Effector memory CD4-positive, alpha-beta T cell (primary cell): ENCODE measurements at places on chromosomes 16 and 17.
A peak's percentile ranks its signal among the peaks of the same experiment; 100 is the strongest.

- no peak for DNase-seq
These were observed 908.4 kb downstream of the KCNJ18 start for GRCh38 chr17:22600644-22601298.

GRCh38 chr17:40724656-40725055, 21.1 kb upstream of the KRT24 start:
- no peak for DNase-seq

DNA sequence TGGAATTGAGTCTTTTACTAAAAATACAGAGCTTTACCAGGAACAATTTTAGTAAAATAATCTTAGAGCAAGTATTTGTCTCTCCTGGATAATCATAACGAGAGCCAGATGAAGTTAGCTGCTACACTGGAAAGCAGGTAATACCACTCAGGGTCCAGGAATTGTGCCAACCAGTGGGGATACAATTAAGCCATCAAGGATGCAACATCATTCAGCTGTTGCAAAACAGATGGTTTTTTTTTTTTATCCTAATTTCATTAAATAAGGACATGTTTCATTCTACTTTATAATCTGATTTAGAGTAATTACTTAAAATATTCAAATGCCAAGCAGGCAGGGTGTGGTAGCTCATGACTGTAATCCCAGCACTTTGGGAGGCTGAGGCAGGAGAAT, 10.2 kb downstream of the MMD start:
- DNase-seq, result no peak

DNA sequence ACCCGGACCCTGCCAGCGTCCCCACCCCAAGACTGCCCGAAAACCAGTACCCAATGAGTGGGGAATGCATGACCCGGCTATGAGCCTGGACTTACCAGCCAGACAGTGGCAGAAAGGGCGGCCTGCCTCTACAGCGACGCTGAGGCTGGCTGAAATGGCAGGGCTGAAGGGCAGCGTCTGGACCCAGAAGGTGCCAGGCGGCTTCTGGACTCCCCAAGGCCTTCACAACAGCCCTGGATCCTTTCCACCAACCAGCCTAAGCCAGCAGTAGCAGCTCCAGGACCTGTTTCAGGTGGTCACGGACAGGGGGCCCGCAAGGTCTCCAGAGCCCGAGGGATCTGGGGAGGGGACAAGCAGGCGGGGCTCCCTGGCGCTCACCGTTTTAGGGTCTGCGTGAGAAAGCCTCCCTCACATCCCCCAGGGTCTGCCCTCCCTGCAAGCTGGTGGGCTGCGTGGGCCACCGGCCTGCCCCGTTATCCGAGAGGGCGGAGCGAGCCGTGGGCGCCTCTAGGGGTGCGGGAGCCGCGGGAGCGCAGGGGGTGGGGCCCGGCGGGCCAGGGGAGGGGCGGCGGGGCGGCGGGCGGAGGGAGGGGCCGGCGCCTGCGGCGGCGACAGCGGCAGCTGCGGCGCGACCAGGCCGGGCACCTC, at the start of gene RIPOR1:
Gene RIPOR1, plus strand, starts transcription at position 608 of the 648 bp plus-strand sequence. CDS start 9,618 bp downstream, outside the sequence.
- DNase-seq, result peak; percentile 27

DNA sequence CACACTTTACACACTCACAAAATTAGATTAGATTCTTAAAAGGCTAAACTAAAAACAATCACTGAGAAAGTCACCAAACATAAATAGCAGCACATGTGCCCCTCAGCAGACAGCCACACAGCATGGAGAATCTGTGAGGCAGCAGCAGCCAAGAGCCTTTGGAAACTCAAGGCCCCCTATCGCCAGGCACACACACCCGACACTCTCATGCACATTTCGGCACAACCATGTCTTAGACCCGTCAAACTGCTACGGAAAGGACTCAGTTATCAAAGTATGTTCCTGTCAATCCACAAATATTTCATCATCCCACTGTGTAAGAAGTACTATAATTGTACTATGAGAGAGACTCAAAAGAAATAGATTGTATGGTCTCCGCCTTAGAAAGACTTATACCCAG, 20.9 kb downstream of the UBE2O start:
- DNase-seq, result no peak

DNA sequence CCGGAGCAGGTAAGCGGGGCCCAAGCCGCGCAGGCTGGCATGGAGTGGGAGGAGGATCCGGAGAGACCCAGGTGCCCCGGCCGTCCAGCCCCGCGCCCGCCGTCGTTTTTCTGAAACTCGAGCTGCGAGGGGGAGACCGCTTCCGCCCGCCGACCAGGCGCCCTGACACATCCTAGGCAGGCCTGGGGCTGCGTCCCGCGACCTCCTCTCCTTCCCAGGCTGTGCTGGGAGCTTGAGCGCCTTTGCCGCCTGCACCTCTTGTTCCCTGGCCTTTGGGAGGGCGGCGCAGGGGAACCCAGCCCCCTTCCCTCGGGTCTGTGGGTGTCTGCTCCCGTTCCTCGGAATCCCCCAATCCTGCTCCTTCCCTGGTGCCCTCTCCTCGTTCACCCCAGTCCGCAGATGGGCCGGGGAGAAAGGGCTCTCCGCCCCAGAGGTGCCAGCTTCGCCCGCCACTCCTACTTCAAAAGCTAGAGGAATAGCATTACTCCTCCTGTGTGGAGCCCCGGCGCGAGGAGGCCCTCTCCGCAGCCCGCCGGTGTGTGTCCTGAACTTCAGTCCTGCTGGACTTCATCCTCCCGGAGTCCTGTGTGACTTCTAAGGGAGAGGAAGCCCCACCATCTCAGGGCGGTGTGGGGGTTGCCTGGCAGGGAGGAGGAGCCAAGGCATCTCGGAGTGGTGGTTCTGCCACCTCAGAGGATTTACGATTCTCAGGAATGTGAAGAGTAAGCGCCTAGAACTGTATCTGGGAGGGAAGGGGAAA, 1.0 kb downstream of the NHERF1 start:
- DNase-seq, result no peak

DNA sequence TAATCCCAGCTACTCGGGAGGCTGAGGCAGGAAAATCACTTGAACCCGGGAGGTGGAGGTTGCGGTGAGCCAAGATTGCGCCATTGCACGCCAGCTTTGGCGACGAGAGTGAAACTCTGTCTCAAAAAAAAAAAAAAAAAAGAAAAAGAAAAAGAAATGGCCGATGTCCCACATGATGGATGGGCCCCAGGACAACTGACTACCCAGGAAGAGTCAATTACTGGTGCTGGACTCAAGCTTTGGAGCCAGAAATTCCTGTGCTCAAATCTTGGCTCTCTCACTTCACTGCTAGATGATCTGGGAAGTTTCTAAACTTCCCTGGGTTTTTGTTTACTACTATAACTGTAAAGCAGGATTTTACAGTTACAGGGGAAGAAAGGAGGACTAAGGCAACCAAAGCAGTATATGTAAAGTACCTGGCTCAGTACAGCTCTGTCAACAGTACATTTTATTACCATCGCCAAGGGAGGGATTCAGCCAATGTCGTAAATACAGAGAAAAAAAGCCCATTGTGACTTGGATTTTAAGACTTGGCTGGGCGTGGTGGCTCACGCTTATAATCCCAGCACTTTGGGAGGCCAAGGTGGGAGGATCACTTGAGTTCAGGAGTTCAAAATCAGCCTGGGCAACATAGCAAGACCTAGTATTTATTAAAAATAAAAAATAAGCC, 11.9 kb downstream of the C16orf86 start:
- no peak for DNase-seq

- DNase-seq, result no peak
These were observed 5.4 kb upstream of the CHRNE start for GRCh38 chr17:4908301-4908700.

GRCh38 chr17:66240630-66241029, 11.4 kb upstream of the APOH start:
- DNase-seq, result no peak

GRCh38 chr17:76822184-76822778, 45.9 kb upstream of the MGAT5B start:
- DNase-seq, result no peak

GRCh38 chr17:60473788-60474187, 51.5 kb downstream of the CHCT1 start:
- DNase-seq, result no peak

DNA sequence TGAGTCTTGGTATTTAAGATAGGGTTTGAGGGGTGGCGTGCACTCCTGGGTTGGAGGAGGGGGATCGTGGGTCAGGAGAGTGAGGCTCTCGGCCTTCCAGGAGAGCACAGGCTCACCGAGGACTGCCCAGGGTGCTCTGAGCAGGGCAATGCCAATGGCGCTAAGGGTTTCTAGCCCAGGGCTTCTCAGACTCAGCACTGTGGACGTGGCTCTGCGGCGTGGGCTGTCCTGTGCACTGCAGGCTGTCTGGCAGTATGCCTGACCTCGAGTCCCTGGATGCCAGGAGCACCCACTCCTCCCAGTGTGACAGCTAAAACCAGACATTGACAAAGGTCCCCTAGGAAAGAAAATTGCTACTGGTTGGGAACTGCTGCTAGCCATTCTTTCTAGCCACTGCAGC, 37.2 kb upstream of the ENDOV start:
- no peak for DNase-seq

GRCh38 chr17:80287806-80288567, 27.3 kb downstream of the RNF213 start:
- DNase-seq, result no peak

GRCh38 chr16:66036793-66037715, 329.4 kb upstream of the CDH5 start:
- DNase-seq, result no peak

DNA sequence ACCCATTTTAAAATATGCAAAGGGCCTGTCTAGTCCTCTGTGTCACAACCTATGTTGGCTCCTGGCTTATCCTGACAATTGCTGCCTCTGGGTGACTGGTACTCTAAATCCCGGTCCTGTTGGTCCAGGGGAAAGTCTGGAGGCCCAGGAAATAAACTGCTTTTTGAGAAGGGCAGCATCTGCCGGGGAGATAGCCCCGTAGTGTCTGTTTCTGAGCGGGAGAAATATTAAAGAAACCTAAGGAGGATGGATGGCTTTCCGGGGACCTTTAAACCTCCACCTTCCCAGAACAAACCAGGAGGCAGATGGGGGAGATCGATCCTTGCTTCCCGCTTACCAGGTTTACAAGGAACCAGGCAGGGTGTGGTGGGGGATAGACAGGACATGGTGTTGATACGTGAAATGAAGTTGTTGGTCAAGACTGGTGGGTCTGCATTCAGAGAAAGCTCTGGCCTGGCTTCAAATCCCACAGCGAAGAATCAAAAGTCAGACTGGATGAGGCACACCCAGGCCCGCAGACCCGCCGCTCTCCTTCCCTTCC, 3.8 kb downstream of the HOXB2 start:
- no peak for DNase-seq

- no peak for DNase-seq
These were observed 18.9 kb upstream of the TBX21 start for GRCh38 chr17:47713980-47714700.

DNA sequence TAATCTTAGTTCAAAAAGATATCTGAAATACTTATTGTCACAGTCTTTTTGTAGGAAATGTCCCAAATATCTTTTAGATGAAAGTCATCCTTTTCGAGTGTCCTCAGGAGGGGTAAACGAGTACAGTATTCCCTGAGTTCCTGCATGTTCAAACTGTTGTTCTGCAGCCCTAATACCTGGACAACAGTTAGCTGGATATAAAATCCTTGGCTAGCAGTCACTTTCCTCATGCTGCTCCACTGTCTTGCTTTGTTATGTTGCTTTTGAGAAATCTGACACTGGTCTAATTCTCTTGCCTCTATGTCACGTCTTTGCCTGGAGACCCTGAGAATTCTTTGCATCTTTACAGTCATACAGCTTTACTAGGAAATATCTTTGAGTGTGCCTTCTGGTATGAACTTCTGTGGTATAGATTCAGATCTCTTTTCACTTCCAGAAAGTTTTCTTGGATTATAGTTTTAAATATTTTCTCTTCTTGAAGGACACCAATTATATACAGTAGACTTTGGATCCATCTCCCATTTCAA, 9.5 kb downstream of the MBTD1 start:
- DNase-seq, result no peak

- no peak for DNase-seq
These were observed 12.4 kb upstream of the NFAT5 start for GRCh38 chr16:69553332-69553731.

GRCh38 chr16:8998108-8998507, 34.4 kb upstream of the USP7 start:
- no peak for DNase-seq

DNA sequence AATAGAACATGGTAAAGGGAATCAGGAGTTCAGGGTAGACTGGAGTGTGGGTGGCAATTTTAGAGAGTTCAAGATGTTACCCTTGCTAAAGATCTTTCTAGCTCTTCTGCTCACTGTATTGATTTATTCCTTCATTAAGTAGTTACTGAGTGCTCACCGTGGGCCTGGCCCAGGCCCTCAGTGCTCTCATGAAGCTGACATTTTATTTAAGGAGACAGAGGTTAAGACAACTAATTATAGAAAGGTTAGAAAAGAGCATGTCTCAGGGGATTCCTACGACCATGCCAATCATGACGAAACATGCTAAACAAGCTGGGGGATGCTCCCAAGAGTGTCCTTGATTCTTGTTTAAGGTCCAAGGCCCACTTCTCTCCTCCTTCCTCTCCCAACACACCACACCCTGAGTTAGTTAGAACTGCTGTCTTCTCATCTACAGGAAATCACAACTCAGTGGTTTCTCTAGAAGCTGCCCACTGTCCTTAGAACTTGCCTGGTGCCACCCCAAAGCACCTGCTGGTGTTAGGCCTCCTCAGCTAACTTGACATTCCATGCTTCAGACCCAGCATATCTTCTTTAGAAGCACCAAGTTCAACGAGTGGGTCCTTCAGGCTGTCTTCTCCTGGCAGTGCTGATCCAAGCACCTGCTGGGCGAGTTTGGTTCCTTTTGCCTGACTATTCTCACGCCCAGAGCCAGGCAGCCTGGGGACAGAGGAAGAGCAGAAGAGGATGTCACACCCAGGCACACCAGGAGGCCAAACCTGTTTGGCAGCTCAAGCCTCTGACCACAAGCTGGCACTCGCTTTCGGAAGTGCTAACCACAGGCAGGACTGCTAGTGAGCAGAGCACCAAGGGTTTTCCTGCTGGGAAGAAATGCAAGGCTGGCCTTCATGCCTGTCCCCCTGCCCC, 79.0 kb downstream of the GAS7 start:
- DNase-seq, result no peak

DNA sequence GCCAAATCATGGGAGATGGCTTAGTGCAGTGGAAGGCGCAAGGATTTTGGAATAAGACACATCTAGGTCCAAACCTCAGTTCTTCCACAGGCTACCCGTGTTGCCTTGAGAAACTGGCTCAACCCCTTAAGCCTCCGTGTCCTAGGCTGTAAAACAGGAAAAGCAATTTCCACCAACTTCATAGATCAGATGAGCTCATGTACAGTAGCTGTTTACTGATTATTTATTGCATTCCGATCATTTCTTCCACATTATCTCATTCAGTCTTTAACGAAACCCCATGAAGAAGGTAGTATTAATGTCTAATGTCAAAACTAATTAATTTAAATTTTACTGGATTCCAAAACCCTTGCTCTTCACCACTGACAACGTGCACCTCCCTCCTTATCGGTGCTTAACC, 231.6 kb downstream of the GRIN2A start:
- DNase-seq, result no peak

DNA sequence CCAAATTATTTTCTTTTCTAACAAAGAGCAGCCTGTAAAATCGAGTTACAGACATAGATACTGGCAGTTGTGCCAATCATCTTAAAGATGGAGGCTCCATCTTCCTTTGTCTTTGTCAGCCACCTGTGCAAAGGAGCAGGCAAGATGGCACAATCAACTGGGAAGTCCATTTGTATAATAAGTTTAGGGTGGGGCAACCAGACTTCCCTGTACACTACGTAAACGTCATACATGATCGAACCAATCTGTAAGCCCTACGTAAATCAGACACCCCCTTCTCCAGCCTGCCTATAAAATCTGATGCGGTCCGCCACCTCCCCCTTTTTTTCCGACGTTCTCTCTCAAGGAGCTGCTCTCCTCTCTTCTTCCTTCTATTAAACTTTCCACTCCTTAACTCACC, 31.4 kb upstream of the MEAK7 start:
- no peak for DNase-seq
